ENCODE measurements at places on chromosomes 5 and 9. TPM values are rescaled to one million over a fixed set of nuclear protein-coding genes. Genes with fewer than 3 reads are reported as not detected.

DNA sequence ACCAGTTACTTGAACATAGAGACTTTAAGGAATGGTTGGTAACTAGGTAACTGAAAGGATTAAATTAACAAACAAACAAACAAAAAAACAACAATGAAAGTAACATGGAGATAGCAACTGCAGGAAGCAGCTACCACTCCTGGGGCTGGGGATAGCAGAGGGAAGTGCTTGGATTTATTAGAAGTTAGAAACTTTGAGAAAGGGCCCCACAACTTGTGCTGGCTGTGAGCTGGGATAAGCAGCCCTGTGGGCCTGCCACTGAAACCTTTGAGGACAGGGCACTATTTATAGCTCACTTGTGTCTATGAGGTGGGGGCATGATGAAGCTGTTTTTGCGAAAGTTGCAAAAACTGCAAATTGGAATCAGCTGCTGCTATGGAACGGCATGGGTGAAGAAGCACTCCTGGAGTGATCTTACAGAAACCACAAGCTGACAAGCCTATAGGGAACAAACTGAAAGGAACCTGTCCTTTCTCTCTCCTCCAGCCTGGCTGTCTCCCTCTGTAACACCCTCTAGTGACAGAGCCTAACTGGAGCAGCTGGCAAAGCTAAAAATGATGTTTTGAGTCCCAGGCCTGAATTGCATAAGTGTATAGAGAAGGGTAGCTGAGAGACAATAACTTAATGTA lies 91.4 kb upstream of the RANBP6 start:
- no peak for DNase-seq

DNA sequence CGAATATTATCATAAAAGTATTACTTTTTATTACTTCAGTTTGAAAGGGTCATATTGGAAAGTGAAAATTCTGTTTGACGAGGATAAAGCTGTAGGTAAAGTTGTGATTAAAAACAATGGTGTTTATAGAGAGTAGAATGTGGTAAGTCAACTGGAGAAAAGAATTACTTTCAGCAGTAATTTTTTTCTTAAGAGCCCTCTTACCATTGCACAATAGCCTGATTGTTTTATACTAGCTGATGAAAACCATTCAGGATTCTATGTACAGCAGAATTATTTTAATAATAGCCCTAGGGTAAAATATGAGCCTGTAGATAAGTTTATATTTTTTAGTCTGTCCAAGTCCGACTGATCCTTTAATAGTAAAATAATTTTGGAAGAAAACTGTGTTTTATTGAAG lies 16.6 kb downstream of the CDC42SE2 start:
- DNase-seq, result no peak

- no peak for DNase-seq
Observed at GRCh38 chr5:76422227-76422626, 19.1 kb downstream of the IQGAP2 start.

DNA sequence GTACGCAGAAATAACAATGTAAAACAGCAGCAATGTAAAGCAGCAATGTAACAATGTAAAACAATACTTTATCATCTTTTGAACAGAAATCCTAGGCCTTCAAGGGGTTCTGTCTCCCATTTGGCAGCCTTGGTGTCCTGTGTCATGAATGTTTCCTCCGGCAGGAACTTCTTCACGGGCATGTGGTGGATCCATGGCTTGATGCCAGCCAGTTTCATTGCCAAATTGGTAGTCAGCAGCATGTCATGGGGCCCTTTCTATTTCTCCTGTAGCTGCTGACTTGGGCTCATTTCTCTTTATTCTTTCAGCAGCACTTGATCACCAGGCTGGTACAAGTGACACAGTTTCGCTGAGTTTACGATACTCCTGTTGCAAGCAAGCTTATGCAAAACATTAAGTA lies 275.3 kb downstream of the HTR1A start:
- no peak for DNase-seq

DNA sequence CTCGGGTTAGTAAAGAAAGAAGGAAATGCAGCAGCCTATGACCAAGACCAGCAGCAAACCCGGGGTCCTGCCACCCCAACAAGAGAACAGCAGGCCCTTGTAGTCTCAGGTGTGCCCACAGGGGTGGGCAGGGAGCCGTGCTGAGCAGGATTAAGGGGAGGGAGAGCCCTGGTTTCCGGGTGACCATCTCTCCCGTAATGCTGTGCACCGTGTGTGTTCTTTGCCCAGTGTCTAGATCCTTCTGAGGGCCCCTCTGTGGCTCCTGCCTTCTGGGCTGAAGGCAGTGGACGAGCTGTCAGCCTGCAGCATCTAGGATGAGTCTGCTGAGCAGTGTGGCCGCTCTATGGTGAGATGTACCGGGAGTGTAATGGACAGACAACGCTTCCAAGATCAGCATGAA lies 12.7 kb upstream of the PLEKHG4B start:
- no peak for DNase-seq

DNA sequence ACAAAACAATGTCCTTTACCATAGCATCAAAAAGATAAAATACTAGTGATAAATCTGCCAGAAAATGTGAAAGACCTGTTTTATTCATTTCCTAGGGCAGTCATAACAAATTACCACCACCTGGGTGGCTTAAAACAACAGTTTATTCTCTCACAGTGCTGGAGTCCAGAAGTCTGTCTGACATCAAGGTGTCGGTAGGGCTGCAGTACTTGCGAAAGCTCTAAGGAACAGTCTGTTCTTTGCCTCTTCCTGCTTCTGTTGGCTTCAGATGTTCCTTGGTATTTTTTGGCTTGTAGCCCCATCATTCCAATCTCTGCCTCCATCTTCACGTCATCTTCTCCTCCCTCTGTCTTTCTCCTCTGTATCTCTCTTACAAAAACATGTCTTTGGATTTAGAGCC lies 51.0 kb downstream of the PTPDC1 start:
- no peak for DNase-seq

DNA sequence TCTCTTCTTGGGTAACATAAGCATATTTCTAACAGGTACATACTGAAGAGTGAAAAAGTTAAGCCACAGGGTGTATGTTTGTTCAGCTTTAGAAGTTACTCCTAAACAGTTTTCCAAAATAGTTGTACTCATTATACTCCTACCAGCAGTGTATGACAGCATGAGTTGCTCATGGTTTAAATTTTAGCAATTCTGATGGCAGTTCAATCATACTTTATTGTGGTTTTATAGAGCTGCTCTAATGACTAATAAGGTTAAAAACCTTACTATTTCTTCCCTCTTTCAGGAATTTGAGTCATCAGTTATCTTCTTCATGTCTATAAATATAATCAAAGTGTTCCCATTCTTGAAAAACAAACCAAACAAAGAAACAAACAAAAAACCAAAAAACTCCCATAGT lies 81.5 kb downstream of the CAAP1 start:
- no peak for DNase-seq

DNA sequence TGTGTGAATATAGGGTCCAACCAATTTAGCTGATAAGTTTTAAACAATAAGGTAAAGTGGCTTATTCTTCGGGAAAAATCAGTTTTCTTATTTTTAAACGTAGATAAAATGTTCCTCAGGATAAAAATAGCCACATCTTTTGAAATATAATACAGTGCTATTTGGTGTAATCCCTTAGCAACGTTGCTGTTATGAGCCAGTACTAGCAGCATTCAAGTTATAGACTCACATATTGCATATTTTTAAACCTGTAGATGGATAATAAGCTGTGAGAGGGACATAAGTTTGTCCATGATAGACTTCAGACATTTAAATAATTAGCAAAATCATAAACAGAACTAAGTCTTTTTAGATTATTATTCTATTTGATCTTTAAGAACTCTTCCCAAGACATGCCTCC lies 6.3 kb downstream of the PDE4D start:
- DNase-seq, result no peak

Gene SMIM33
- not detected for total RNA-seq

Gene RCL1
- total RNA-seq, result 7.3 TPM

Gene LURAP1L
- total RNA-seq, result 0.31 TPM

Gene BRINP1
- not detected for total RNA-seq

Gene LMX1B
- not detected for total RNA-seq

Gene TMCO6
- 17.9 TPM for total RNA-seq

Gene ELL2
- 39.9 TPM for total RNA-seq
